Inflammatory macrophage (primary cell): ENCODE measurements at places on chromosomes 16 and 17.
A peak's percentile ranks its signal among the peaks of the same experiment; 100 is the strongest.

- DNase-seq, result no peak
These were observed 126.6 kb downstream of the C16orf95 start for GRCh38 chr16:87190288-87191230.

- DNase-seq, result no peak
These were observed 17.3 kb downstream of the SAMD14 start for GRCh38 chr17:50112694-50113093.

GRCh38 chr16:19760356-19761060, 42.4 kb downstream of the IQCK start:
- DNase-seq, result no peak

DNA sequence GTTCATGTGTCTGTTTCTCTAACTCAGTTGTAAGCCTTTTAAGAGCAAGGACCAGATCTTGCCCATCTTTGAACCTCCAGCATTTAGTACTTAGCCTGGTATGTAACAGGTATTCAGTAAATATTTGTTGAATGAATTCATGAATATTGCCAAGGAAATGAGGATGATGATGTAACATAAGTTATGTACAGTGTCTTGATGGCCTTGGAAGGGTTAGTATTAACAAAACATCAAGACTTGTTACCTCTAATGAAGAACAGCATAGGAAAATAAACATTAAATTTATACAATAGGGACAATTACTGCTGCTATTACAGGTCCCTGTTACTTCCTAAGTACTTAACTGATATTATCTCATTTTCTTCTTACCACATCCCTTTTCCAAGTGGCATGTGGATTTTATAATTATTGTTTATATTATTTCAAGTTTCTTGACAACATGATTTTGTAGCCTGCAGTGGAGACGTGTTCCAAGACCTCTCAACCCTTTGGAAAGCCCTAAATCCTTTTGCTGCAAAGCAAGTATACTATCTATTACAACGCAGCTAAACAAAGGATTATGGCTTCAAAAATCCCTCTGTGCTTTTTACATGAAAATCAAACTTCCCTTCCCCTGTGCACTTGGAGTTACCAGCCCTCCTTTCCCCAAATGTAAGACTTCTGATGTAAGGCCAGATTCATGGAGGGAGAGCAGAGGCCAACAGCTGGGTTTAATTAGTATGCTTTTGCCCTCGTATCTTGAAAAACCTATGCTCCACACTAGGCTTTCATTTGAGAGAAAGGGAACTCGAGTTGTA, 77.4 kb upstream of the SMIM36 start:
- DNase-seq, result no peak

- no peak for DNase-seq
These were observed 70.2 kb downstream of the ARHGAP44 start for GRCh38 chr17:12859520-12859919.

DNA sequence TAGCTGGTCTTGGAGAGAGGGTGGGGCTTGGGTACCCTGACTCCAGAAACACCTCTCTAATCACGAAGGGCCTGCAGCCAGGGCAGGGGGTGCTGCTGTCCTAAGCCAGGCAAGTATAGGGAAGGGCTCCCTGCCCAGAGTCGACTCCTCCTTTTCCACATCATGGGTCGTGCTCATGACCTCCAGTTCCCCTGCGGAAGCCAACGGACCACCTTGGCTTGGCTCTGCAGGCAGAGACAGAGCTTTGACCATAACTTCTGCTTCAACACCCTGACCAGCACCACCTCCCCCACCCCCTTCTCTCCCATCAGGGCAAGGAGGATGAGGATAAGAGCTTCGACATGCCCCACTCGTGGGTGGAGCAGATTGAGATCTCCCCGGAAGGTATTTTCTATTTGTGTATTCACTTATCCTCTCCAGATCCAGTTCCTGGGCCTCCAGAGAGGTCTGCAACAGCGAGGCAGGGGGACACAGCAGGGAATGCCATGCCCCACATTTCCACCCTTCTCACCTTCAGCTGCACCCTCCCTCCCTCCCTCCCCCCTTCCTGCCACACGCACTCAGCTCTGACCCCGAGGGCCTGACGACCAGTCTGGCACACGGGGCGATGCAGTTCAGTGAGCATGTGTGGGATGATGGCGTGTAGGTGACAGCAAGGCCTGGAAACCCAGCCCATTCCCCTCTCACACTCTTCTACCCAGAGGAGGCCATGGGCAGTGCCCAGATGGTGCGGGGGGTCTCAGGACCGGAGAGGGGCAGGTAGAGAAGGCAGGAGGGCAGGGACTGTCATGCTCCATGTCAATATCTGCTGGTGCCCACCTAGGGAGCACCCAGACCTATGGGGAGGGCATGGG, 14.0 kb upstream of the KATNB1 start:
- no peak for DNase-seq

DNA sequence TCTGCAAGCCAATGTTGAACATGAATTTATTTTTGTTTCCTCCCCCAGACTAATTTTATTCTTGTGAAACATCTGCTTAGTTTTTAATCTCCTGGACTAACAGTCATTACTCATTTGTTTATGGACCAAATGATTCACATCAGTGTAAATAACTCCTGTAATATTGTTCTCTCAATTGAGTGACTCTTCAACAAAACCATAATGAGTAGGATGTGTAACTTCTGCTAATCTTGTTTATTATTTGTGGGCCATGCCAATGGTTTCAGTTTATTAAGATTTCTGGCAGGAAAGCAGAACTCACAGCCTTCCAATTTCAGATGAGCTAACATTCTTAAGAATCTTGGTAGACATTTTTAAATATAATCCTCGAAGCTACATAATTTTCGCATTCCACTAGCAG, 1216.3 kb upstream of the GOT2 start:
- DNase-seq, result no peak

DNA sequence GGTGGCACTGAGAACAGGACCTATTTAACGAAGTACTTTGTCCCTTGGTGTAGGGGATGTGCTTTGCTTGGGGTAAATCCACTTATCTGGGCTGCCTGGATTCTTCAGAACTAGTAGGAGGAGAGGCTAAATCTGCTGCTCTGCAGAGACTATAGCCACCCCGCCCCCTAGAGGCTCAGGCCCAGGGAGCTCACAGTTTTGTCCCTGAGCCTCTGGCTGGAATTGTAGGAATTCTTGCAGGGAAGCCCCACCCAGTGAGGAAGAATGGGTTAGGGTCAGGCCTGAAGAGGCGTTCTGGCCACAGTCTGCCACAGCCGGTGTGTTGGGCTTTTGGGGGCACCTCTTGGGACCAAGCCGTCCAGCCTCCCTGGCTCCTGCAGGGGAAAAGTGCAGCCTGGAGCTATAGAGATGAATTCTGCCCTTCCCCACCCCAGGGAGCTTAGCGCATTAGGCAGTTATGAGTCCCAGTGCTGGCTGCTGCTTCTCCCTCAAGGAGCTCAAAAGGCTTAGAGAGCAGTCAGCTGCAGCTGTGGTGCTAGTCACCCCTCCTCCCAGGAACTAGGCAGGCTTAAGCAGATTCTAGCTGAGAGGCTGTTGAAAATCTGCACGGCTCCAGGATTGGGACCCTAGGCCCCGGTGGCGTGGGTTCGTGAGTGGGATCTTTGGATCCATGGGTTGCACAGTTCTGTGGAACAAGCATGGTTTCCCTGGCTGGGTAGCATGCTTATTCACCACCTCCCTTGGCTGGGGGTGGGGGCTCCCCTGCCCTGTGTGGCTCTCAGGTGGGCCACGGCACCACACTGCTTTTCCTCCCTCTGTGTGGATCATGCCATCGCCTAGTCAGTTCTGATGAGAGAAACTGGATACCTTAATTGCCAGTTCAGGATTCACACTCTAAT, 237.4 kb upstream of the TOM1L1 start:
- DNase-seq, result no peak

DNA sequence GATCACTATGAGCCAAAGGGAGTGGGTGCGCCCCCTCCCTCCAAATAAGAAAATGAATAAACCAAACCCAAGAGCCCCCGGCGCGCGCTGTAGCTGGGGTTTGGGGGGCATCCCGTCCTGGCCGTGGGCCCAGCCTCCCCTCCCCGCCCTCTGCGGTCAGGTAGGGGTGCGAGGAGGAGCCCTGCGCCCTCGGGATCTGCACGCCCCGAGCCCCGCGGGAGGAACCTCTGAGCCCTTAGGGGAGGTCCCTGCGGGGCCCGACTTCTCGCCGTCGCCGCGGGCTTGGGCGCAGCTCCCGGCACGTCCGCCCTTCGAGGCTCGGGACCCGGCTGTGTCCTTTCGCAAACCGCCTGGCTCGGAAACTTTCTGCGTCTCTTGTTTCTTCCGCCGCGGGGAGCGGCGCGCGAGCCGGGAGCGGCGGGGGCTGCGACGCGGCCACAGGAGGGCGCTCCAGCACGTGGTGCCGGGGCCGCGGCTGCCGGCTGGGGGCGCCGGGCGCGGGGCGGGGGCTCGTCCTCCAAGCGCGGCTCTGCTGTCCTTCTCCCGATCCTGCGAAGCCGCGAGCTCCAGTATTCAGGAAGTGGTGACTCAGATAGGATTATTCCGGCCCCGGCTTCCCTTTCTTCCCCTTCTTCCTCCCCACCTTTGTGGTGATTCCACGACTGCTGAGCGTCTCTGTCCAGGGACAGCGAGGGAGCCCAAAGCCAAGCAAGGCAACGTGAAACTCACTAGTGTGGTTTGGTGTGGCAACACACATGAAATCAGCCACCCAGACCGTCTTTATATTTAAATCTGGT, 1.6 kb downstream of the PITPNC1 start:
- peak; percentile 56 for DNase-seq

DNA sequence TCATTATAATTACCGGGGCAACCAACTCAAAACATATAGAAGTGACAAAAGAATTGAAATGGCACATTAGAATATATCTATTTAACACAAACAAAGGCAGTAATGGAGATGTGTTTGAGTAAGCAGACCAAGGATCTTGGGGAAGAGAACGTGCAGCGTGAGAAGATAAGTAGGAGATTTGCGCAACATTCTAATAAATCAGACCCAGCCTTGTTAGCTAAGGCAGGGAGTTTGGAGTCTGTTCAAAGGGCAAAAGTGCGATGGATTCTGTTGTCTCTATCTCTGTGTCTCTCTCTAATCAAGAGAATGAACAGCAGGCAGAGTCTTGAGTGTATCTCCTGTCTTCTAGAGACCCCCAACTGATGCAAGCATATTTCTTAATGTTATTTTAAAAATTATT, 55.0 kb upstream of the FA2H start:
- no peak for DNase-seq

DNA sequence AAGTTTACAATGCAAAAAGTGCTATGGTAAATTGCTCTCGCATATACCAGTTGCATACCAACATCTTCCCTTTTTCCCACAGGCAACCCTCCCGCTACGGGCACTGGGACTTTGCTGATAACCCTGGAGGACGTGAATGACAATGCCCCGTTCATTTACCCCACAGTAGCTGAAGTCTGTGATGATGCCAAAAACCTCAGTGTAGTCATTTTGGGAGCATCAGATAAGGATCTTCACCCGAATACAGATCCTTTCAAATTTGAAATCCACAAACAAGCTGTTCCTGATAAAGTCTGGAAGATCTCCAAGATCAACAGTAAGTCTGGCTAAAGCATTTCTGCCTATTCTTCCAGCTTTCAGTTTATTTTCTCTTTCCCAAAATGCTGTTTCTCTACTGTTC, 27.9 kb upstream of the HSBP1 start:
- DNase-seq, result no peak

GRCh38 chr17:6261466-6261865, 173.5 kb downstream of the AIPL1 start:
- DNase-seq, result no peak

- no peak for DNase-seq
These were observed 28.2 kb downstream of the PRKCA start for GRCh38 chr17:66330646-66331037.

GRCh38 chr17:68310152-68310551, 18.9 kb downstream of the ARSG start:
- peak; percentile 56 for DNase-seq

- DNase-seq, result no peak
These were observed 770.7 kb downstream of the CDH11 start for GRCh38 chr16:64351121-64351520.

GRCh38 chr17:38741921-38742410, 6.2 kb downstream of the PCGF2 start:
- DNase-seq, result no peak

DNA sequence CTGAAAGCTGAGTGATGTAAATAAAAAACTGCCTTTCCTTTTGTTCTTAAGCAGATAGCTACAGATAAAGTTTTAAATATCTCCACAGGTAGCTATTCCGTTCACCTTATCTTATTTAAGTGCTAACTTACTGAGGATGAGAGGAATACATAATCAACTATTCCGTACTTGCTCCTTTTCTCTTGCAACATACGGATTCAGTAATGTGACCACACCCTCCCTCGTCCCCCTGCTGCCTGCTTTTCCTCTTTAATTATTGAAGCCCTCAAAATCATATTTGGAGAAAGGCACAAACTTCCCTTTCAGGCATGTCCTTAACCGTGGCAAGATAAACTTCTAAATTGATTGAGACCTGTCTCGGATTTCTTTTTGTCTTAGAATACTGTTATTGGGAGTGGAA, 101.4 kb downstream of the MAP2K4 start:
- DNase-seq, result no peak

- DNase-seq, result no peak
These were observed 25.7 kb downstream of the STAT5A start for GRCh38 chr17:42313773-42314566.

GRCh38 chr16:22098405-22099255, 6.3 kb downstream of the VWA3A start:
- DNase-seq, result peak; percentile 20

DNA sequence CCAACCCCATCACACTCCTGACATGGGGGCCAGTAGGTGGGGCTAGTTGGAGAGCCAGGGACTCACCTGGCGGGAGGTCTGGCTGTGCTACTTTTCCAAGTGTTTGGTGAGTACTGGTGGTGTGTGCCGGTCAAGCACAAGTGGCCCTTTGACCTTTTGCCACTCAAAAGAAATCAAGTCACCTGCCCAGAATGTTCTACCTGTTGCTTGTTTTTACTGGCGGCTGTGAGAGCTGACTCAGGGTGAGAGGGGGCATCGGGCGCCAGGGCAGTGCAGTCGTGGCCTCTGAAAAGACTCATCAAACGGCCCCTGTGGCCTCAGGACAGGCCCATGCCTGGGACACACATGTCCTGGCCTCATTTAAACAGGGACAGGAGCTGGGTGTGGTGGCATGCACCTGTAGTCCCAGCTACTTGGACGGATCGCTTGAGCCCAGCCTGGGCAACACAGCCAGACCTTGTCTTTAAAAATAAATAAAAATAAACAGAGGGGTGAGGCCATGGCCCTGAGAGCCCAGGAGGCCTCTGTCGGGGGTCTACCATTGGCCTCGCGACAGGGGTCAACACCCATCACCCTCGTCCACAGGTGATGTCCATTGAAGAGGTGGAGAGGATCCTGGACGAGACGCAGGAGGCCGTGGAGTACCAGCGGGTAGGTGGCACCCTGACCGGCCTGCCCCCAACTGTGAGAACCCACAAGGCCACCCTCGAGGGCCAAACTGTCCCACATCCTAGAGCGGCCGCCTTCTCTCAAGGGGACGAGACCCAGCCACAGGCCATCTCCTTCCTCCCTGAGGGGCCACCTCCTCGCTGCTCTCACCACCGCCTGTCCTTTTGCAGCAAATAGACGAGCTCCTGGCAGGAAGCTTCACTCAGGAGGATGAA, 5.0 kb downstream of the CHMP6 start:
- DNase-seq, result no peak

DNA sequence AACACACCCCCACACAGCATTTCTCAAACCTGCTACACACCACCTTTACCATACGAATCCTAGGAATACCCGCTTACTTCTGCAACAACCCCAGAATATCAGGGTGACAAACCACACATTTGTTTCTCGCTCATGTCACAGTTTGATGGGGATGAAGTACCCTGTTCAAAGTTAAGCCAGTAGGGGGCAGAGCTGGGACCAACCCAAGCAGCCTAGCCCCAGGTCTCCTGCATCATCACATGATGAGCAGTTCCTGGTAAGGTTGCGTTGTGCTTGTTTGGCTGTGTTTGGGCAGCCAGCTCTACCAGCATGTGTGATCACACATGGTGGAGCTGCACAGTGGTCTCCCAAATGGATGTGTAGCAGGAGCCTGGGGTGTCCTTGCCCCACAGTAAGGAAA, 103.6 kb upstream of the C16orf82 start:
- no peak for DNase-seq
